ENCODE measurements at places on chromosomes 11 and 22. TPM values are rescaled to one million over a fixed set of nuclear protein-coding genes. Genes with fewer than 3 reads are reported as not detected.

Gene XKR3
- total RNA-seq = not detected

Gene PNPLA5
- not detected for total RNA-seq

Gene SYT13
- 22.7 TPM for total RNA-seq

Gene TBX1
- total RNA-seq = 4.1 TPM

All from mucosa of descending colon (tissue), 3 donors.